ENCODE measurements at places on chromosomes 1 and 21.

GRCh38 chr1:80533775-80534334 lies 1266.9 kb upstream of the ADGRL2 start:
- no peak for DNase-seq

- peak; percentile 71 for DNase-seq
Observed at GRCh38 chr21:16534408-16535101, 804.8 kb downstream of the USP25 start.

GRCh38 chr1:19844731-19845495 lies 29.8 kb upstream of the RNF186 start:
- DNase-seq, result no peak

GRCh38 chr1:16461681-16462080 lies 21.2 kb downstream of the NECAP2 start:
- DNase-seq, result no peak

- DNase-seq, result peak; percentile 18
Observed at GRCh38 chr1:214362188-214362882, 81.4 kb downstream of the SMYD2 start.

- peak; percentile 46 for DNase-seq
Observed at GRCh38 chr1:152926091-152926490, 17.7 kb downstream of the IVL start.

GRCh38 chr1:38815903-38816627 lies 43.5 kb downstream of the RRAGC start:
- DNase-seq, result no peak

DNA sequence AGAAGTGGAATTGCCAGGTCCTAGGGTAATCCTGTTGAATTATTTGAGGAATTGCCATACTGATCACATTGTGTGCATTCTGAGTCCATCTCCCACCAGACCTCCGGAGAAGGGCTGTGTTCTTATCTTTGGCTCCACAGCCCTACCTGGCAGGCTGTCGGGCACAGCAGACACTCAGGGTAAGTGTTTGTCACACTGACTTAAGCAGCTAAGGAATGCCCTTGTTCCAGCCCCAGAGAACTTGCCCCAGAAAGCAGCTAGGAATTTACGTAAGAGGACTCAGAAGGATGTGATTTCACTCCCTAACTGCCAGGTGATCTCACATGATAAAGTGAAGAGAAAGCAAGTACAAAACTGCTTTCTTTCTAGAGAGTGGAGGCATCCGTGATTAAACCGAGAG lies 21.0 kb downstream of the VASH2 start:
- DNase-seq, result no peak

DNA sequence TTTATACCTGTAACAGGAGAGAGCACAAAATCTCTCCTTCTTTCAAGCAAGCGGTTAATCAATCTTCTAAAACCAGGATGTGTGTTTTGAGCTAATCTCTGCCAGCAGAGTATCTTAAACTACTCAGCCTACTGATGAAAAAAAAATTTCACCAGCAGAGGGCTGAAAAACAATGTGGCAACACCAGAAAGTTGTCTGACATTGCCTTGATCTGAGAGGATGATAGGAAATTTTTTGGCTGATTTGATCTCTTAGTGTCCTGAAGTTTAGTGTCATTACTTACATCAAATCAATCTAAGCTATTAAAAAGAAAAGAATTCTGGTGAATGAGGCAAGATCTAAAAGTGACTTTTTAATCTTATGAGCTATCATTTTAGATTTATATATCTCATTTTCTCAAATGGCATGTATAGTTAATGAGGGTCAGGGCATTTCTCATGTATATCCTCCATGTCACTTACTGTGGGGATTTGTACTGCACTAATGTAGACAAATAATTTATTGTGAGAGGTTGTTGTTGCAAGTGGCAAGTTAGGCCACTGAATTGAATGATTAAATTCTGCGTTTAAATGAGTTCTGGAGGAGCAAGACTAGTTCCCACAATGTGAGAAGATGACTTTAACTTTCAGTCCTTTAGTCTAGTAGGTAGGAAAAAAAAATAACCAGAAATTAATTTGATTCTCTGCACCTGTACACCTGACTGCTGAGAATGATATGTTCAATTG lies 10.9 kb downstream of the ADAMTS1 start:
- peak; percentile 32 for DNase-seq

DNA sequence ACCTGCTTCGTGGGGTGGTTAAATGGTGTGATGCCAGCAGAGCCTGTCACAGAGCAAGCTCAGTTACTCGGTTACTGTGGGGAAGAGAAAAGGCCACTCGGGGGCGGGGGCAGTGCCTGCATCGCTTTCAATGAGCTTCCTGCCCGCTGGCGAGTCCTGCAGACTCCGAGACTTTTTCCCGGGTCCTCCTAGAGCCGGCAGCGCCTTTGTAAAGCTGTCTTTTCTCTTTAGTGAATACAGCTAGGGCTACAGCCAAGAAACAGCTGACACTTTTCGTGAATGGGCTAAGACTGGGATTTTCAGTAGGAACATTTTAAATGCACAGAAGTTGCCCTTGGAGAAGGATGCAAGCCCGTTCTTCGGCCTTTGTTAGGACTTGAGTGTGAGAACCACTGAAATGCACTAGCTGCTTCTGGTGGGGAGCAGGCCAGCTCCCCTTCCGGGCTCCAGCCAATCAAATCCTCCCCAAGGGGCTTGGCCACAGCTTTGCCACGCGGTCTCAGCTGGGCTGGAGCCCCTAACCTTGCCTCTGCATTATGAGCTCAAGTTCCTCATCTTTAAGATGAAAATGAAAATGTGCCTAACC lies 23.4 kb upstream of the EFHD2 start:
- no peak for DNase-seq

DNA sequence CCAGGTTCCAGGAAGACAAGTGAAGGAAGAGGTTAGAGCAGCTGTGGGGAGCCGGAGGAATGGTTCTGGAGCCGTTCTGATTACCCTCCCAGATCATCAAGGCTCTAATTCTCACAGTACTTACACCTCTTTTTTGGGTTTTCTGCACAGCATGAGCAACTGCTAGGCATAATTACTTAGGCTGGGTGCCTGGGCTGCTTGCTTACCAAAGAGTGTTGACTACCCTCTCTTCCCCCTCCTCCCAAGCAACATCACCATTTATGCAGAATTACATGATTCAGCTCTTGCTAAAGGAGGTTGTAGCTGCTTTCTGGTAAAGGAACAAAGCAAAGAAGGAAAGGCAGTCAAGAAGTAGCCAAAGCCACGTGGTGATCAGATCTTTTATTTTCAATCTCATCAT lies 397.2 kb downstream of the KCNH1 start:
- no peak for DNase-seq

DNA sequence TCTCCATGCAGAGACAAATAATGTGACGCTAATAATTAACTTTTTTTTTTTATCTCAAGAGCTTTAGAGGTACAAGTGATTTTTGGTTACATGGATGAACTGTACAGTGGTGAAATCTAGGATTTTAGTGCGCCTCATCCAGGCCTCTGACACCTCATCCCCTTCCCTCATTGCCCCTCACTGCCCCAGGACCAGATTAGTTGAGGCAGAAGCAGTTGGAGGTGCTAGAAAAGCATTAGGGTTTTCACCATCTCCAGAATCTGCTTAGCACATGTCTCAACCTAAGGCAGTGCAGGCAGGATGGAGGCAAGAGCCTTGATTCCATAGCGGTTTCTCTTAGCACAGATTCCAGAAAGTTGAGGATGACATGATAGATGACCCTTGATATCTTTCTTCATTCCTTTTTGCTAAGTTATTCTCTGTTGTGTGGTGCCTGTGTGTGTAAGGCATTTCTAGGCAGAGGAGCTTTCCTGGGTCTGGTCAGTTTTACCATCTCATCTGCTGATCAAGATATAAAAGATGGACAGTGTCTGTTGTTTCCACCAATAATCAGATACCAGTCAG lies 16.3 kb upstream of the IL10 start:
- peak; percentile 48 for DNase-seq

DNA sequence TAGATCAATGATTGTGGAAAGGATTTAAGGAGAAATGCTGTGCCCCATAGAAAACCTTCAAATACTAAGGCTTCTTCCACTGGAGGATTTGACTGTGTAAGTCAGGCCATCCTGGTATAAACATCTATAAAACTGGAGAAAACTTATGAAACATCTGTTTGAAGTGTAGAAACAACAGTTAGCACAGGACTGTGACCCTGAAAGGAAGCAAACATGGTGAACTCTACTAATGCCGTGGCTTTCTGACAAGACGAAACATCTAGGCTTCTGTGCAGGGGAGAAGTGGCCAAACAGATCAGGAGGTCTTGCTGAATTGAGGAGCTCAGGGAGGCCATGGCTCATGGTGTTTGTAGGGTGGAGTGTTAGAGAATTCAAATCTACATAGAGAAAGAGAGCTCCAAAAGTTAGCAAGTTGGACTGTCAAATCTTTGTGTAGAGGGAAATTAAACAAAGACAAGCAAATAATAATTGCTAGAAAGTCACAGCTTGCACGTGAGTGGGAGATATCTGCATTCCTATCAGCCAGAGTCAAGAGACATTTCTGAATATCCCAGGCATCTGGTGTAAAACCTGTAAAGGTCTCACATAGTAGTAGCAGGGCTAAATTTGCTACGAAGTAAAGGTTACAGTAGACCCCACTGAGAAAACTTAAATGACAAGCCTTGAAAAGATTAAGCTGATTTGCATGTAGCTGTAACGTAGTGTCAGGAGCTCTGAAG lies 566.8 kb upstream of the B3GALT2 start:
- no peak for DNase-seq

- DNase-seq, result no peak
Observed at GRCh38 chr1:107363154-107363553, 222.3 kb downstream of the NTNG1 start.

GRCh38 chr1:13813398-13814012 lies 113.5 kb downstream of the PRDM2 start:
- DNase-seq, result peak; percentile 31

- no peak for DNase-seq
Observed at GRCh38 chr1:20932437-20932977, 145.4 kb upstream of the HP1BP3 start.

DNA sequence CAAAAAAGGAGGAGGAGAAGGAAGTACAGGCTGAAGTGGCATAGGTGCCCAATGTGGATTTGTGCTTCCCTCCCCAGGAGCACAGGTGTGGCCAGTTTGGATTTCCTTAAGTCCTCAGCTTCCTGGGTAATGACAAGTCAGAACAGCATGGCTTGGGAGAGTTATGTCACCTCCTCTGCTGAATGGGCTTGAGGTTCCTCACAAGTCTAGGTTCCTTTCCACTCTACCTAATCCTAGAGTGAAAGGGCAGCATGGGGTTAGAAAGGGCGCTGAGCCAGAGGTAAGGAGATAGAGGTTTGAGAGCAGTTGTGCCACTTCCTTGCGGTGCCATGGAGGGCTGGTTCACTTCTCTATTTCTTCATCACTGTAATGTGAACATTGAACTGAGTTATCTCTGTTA lies 35.5 kb upstream of the IL20 start:
- no peak for DNase-seq

Measured in fibroblast of skin of abdomen (primary cell).